ENCODE measurements at places on chromosomes 4 and X. TPM values are rescaled to one million over a fixed set of nuclear protein-coding genes. Genes with fewer than 3 reads are reported as not detected.

Gene MND1
- 0.23 TPM for polyA plus RNA-seq

Gene IL13RA2
- polyA plus RNA-seq: 27.9 TPM

Gene SPOCK3
- polyA plus RNA-seq: not detected

Gene TBX22
- not detected for polyA plus RNA-seq

Gene GPC3
- 1.1 TPM for polyA plus RNA-seq

Gene DOK7
- 4.3 TPM for polyA plus RNA-seq

Gene EMCN
- 0.05 TPM for polyA plus RNA-seq

Gene MAGEA12
- not detected for polyA plus RNA-seq

Gene NPY2R
- 7.8 TPM for polyA plus RNA-seq

Gene FGFR3
- 1.0 TPM for polyA plus RNA-seq

DNA sequence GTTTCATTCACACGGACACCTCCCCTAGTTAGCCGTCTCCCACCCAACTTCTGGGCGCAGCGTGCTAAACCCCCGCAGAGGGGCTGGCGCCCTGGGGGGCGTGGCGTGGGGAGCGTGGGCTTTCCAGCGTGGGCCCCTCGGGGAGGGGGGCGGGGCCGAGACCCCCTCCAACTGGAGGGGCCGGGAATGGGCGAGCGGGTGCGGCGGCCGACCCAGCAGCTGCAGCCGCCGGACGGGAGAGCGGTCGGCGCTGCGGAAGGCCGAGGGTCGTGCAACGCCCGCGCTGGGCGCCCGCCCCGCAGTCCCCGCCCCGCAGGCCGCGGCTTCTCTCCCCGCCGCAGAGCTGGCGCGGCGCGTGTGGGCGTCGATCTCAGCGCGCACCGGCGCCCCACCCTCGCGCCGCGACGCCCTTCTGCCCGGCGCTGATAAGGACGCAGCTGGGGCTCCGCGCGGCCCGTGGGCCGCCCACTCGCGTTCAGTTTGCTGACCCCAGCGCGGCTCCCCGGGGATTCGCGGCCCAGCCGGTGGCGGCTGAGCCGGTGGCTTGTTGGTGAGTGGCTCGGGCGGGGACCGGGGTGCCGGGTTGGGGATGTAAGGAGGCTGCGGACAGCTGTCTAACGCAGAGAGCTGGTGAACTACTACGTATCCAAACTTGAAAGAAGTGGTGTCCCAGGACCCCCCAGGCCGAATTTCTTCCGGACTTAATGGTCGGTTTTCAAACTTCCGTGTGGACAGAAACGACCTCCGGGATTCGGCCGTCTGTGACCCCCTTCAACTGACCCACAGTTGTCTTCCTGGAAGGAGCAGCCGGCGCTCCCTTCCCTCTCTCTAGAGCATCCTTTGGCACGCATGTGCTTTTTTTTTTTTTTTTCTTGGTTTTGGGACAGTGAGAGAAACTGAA lies 1.5 kb downstream of the FHDC1 start:
- DNase-seq: peak; percentile 59

DNA sequence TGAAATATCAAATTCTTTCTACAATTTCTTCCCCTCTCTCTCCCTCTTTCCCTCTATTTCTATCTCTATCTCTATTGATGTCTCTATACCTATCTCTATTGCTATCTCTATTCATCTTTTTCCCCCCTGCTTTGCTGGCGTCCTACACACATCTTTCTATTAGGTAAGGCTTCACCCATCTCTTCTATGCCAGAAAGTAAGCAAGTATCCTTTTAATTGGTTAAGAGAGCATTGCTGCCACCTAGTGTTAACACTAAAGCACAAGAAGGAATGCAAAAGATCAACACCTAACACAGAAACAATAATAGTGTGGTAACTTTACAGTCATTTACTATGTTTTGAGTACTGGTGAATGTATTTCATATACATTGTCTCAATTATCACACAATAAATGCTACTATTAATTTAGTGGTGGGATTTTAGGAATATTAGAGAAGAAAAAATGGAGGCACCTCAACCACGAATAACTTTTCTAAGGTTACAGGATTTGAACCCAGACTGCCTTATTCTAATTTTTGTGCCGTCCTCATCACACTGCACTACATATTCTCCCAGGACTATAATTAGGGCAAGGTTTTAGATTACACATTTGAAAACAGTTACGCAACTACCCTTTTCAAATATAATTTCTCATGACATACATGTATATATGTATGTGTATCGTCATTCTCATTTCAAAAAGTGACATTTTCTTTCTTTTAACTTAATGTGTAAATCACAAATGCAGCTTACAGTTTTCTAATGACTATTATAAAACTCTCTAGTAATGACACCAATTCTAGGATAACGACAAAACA lies 3.7 kb upstream of the C4orf36 start:
- no peak for DNase-seq

DNA sequence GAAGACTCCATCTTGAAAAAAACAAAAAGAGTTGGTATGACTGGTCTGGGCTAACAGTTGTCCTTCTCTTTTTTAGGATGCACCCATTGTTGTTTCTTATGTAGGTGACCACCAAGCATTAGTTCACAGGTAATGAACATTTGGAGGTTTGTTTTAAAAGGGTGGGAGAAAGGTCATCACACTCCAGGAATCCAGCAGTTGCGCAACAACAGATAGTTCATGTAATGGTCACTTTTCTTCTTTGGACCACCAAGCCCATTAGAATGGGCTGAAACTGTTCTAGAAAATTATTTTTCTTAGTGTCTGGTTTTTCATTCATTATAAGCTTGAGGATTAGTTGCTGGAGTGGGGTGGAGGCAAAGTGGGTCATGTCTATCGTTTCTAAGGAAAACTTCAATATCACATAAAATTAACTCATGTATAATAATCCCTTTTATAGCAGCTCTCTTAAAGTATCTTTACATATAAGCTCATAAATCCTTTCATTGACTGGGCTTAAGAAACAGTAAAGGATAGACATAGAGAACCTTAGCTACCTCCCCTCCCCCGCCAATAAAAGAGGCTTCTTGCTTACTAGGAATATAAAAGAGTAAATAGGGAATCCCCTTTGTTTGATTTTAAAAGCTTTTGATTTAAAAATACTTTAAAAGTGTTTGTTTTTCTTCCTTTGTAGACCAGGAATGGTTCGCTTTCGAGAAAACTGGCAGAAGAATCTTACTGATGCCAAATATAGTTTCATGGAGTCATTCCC lies 23.5 kb downstream of the NKAP start:
- no peak for DNase-seq

GRCh38 chr4:118910221-118910620 lies 21.6 kb downstream of the SYNPO2 start:
- no peak for DNase-seq

DNA sequence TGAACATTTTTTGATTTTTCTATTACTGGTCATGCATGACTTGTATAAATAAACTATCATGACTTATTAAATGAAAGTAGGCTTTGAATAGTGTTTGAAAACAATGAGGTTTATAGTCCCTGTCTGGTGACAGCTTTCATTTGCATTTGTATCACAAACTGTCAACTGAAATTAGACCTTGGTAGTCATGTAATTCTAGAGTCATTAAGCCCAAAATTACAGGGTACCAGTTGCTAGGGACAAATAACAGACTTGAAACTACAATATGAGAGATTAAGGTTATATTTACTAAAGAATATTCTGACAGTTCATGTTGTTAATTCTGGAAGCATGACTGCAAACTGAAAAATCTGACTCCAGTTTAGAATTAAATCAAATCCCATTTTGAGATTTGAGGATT lies 9.2 kb upstream of the VAMP7 start:
- DNase-seq: no peak

DNA sequence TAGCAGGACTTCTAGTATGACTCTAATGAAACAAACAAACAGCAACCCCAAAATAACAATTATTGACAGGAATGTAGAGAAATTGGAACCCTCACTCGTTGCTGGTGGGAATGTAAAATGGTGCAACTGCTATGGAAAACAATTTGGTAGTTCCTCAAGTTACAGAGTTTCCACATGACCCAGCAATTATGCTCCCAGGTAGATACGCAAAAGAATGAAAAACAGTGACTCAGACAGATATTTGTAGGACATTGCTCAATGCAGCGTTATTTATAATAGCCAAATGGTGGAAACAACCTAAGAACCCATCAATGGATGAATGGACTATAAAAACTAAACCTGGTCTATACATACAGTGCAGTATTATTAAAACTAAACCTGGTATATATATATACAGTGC lies 646.1 kb upstream of the FRG1 start:
- no peak for DNase-seq

DNA sequence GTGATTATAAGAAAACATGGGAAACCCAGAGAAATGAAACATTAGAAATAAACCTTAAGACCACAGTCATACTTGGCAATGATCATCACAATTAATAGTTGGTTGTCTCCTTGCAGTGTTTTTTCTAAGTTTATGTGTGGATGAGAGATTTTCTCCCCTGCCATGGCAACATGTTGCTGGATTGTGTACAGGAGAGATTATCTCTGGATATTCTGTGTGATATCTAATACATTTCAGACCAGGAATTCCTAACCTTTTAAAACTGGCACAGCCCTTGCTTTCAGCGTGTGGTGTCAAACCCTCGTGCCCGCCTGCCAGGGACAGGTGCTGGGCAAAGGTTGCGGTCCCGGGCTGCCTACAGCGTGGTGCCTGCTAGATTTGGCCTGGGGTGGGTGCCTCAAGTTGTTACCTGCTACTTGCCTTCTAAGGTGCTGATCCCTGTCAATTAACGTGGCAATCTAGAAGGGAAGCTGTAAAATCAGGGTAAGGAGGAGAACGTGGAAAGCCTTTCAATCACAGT lies 100.5 kb downstream of the TMEM131L start:
- DNase-seq: no peak

DNA sequence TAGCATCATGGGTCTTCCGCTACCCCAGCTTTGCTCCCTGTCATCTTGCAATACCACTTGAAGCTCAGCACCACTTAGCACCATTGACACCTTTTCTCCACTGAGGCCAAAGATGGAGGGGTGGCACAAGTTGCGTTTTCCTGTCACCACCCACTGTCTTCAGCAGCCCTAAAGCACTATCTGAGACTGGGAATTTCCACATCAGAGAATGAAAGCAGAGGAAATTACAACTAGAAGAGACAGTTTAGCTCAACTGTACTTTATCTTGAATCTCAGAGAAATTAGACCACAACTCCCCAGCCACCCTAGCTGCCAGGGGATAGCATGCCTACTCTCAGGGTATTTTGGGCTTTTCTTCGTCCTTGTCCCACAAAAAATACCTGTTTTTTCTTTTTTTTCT lies 111.0 kb downstream of the DDIT4L start:
- DNase-seq: no peak

- DNase-seq: no peak
Measured at GRCh38 chrX:154484255-154485149, 1.9 kb downstream of the UBL4A start.

GRCh38 chr4:82268050-82268825 lies 105.6 kb downstream of the HNRNPD start:
- DNase-seq: peak; percentile 68

GRCh38 chr4:42706086-42706485 lies 49.2 kb upstream of the ATP8A1 start:
- DNase-seq: no peak

DNA sequence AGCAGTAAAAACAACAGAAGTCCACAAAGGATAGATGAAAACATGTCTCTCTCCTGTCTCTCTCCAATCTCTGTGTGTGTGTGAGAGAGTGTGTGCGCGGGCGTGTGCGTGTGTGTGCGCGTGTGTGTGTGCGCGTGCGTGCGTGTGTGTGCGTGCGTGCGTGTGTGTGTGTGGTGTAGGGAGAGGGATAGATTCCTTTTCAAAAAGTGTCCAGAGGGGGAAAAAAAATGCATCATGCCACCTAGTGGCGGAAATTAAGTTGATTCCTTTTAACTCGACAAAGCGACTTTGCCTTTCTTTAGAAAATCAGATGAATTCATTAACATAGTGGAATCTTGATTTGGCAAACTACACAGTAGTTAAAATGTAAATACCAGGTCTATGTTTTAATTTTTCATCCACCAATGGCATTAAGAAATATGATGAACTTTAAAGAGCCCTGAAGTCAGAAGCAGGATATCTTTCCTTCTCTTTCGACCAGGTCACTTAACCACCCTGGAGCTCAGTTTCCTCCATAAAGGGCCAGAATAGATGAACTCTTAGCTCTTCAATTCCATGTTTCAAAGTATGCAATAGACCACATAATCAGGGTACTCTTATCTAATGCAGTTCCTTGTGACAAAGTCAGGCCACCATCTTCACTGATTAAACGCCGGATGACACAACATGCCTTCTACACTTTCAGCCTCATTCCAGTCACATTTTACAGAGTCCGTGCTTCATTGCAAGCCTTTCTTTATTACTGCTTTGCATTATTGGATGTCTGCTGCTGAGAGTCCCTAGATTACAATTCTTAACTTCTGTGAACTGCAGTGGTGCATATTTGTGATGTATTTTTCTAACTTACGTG lies 162.8 kb downstream of the FBXO8 start:
- DNase-seq: peak; percentile 65

- no peak for DNase-seq
Measured at GRCh38 chr4:47557255-47557654, 72.2 kb downstream of the ATP10D start.

- DNase-seq: no peak
Measured at GRCh38 chrX:151984902-151985301, 10.4 kb upstream of the GABRE start.

DNA sequence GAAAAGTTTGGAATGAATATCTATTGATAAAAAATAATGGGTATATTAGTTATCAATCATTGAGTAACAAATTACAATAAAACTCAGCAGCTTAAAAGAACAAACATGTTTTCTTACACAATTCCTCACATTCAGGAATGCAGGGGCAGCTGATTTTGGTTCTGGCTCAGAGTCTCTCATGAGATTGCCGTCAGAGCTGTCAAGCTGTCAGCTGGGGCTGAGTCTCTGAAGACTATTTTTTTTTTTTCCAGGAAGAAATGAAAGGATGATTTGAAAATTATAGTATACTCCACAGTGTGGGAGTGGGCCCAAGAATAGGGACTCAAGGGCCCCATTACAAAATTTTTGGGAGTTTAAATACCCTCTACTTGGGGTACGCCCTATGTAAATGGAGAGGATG lies 219.1 kb downstream of the GC start:
- no peak for DNase-seq

DNA sequence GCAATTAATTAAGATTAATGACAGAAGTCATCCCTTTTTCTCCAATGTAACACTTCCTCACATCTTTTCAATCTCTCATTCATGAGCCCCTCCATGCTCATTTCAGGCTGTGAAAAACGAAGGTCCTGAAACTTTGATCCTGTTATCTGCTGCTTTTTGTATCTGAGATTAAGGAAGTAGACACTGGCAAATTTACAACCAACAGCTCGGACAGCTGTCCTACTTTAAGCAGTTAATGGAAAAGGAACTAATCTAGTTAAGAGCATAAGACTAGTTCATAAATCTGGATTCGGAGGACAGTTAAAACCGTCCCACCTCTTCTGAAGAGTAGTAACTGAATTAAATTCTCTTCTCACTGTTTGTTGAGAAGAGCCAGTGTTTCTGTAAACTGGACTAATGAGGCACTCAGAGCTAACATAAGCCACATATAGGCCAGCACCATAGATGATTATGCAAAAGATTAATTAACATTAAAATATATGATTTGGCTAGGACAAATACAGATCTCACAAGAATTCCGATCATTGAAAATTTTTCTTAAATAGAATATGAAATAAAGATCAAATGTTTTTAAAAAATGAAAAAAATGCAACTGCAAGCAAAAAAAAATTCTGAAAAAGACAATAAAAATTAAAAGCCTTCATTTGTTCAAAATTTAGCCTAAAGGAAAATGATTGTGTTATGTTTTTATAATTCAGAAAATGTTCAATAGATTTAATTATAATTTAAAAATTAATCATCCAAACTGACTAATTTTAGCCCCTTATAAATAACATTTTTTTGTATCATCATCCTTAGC lies 114.4 kb downstream of the ANTXR2 start:
- no peak for DNase-seq

GRCh38 chrX:111365770-111366325 lies 46.1 kb downstream of the DCX start:
- DNase-seq: no peak

- no peak for DNase-seq
Measured at GRCh38 chrX:21982311-21982710, 41.8 kb downstream of the SMS start.
